Activated T-helper 1 cell treated with Interleukin-2 at 50 U/mL for 16 hours (primary cell): ENCODE measurements at places on chromosomes 7 and 10.

- no peak for DNase-seq
Observed at GRCh38 chr7:131255242-131255641, 72.4 kb upstream of the MKLN1 start.

GRCh38 chr10:99329554-99330346 is 594 bp downstream of the CNNM1 start:
- DNase-seq: no peak

DNA sequence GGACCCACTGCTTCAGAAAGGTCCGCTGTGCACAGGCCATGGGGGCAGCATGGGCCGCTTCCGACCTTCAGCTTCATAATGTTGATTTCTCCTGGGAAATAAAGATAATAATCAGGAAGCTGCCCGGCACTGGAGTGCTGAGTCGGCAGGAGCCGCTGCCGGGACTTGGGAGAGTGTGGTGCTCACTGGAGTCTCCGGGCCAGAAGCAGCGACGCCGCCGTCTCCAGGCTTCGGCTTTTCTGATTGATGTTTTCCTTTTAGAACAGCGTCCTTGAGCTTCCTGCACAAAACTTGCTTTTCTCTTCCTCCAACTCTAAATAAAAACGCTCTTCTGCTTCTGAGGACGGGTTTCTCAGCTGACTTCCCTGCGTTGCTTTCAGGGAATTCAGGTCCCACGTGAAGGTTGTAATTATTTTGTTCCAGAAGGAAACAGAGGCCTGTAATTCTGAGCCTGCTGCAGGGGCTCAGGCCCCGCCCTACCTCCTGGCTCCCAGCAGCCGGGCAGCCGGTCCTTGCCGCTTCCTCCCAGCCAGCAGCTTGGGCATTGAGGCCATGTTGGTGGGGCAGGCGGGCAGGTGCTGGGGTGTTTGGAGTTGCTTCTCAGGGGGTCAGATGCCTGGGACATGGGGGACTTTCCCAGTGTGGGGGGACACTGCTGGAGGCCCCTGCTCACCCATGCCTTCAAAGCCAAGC is 14.7 kb downstream of the PWWP2B start:
- DNase-seq: no peak

GRCh38 chr7:123397746-123398338 is 136.6 kb downstream of the IQUB start:
- DNase-seq: no peak

DNA sequence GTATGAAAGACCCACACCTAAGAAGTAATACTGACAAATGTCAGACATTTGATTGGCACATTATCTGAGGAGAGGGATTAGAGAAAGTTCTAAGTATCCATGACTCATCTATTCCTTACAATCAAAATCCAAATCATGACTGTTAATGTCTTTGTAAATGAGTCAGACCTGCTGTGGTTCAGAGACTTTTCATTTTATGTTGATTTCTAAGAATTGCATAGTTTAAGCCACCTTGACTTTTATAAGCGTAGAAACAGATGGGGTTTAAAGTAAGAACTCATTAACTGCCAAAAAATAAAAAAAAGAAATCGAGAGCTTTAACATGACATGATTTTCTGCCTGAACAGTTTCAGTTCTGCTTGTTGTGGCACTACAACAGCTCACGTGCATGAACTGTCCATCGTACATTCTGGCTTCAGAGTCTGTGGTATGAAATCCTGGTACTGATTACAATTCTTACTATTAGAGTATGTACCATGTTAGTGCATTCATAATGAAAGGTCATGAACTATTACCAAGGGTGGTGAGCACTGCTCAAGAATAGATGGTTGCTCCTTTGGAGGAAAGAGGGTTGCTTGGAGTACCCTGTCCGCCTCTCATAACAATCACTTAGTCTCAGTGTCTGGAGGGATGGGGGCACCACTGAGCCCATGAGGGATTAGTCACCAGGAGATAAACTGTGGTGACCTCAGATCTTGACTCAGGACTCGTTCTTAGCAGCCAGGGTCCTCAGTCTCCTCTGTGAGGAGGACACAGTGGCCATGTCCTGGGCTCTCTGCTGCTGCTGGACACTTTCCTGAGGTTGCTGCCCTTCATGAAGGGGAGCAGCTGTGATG is 42.2 kb downstream of the ACSM6 start:
- no peak for DNase-seq

GRCh38 chr7:12583176-12583575 is 12.7 kb downstream of the SCIN start:
- DNase-seq: no peak

DNA sequence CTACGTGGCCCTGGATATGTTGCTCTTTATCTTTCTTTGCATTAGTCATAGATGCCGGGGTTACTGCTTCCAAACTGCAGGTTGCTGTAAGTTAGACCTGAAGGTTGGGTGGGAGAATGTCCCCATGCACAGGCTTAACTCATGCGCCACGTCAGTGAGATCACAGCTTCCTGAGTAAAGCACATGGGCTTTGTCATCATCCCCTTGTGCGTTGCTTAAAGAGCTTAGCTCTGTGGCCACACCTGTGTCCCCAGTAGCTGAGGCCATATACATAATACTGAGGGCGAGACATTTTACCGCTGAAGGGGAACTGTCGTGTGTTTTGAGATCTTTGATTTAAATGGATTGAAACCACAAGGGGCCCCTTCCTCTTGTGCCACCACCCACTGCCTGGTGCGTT is 45.8 kb upstream of the BTBD16 start:
- DNase-seq: no peak

GRCh38 chr10:55019439-55019838 is 218.4 kb upstream of the PCDH15 start:
- no peak for DNase-seq

GRCh38 chr10:88728107-88728763 is 22.2 kb downstream of the LIPK start:
- peak; percentile 2 for DNase-seq

DNA sequence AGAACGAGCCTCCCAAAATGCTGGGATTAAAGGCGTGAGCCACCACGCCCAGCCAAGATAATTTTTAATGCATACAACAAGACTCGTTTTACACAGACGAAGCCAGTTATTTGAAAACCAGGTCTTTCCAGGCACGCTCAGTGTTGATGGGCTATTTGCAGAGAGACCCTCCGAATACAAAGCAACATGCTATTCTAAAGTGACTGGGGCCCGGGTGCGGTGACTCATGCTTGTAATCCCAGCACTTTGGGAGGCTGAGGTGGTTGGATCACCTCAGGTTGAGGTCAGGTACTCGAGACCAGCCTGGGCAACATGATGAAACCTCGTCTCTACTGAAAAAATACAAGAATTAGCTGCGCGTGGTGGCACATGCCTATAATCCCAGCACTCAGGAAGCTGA is 795 bp upstream of the AZGP1 start:
- no peak for DNase-seq

DNA sequence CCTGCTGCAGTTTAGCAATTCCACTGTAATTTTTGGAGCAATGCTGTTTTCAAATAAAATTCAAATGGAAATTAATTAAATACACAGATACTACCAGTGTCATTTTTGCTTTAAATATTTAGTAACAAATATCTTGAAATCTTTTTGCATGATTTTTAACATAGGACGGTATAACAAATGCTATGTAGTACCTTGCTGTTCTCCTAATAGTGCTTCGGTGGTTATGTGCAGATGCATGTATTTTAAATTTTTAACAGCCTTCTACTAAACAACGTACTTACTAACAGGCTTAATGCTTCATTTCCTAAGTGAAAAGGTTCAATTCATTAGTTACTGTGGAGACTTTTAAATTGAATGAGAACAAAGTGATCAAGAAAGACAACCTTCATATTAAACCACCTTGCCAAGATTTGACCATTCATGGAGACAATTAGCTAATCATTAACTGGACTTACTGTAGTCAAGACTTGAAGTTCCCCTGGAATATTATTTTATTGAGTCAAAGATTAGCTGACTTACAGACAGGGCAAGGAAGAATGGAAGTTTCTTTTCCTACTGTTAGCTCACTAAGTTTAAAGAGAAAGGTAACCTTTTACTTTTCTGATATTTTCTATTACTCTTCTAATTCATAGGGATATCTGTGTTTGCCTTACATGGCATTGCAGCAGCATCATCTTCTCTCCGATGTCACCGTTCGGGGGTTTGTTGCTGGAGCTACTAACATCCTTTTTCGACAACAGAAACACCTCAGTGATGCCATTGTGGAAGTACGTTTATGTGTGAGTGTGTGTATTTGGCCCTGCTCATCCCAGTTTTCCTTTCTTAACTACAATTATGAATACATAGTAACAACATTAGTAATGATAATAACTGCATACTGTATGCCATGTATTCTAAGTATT is 74.3 kb downstream of the AVL9 start:
- DNase-seq: no peak

DNA sequence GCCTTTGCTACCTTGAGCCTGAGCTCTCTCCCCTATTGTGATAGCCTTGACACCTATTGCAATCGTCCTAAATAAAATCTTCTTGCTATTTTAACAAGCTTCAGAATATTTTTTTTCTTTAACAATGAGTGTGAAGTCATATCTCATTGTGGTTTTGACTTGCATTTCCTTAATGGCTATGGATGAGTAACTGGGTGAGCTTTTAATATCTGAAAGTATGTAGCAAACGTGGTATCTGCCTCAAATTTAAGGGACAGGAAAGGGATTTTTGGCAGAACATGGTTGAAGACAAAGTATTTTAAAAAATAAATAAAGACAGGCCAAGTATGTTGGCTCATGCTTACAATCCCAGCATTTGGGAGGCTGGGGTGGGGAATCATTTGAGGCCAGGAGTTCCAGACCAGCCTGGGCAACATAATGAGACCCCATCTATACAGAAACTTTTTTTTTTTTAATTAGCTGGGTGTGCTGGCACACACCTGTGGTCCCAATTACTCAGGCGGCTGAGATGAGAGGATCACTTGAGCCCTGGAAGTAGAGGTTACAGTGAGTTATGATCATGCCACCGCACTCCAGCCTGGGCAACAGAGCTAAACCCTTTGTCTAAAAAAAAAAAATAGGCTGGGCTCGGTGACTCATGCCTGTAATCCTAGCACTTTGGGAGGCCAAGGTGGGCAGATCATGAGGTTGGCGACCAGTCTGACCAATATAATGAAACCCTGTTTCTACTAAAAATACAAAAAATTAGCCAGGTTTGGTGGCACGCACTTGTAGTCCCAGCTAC is 319.3 kb upstream of the NRP1 start:
- DNase-seq: no peak

- no peak for DNase-seq
Observed at GRCh38 chr7:135320268-135320667, 86.6 kb downstream of the STRA8 start.

- no peak for DNase-seq
Observed at GRCh38 chr10:97631098-97631497, 2.2 kb downstream of the MORN4 start.

DNA sequence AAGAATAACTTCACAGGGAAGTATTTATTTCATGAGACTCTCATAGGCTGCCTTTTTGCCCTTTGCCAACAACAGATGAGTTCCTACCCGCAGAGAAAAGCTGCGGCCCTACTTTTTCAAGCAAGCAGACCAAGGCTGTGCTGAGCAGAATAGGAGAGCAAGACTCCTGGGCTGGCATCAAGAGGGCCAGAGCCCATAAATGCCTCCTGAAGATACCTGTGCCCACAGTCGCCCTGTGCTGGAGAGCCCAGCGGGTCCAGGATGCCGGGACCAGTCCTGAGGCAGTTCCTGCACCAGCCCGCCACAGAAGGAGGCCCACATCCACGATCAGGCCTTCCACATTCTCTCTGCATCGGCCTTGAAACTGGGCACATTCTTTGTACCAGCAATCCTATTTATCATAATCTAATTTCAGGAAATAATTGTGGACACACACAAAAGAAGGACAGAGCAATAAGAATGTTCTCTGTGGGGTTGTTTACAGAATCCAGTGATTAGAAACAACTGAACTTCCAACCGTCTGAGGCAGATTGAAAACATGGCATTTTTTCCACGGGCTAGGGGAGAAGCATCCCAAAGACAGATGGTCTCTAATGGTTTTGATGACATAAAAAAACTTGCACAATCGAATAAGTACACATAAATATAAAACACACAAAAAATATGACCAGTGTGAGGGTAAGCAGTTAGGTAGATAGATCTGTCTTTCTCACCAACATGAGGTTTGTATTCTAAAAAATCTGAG is 95.6 kb downstream of the CPXM2 start:
- DNase-seq: no peak

GRCh38 chr7:141001546-141001945 is 13.2 kb downstream of the MRPS33 start:
- no peak for DNase-seq

- DNase-seq: no peak
Observed at GRCh38 chr10:117546020-117546580, 3.6 kb downstream of the EMX2 start.

DNA sequence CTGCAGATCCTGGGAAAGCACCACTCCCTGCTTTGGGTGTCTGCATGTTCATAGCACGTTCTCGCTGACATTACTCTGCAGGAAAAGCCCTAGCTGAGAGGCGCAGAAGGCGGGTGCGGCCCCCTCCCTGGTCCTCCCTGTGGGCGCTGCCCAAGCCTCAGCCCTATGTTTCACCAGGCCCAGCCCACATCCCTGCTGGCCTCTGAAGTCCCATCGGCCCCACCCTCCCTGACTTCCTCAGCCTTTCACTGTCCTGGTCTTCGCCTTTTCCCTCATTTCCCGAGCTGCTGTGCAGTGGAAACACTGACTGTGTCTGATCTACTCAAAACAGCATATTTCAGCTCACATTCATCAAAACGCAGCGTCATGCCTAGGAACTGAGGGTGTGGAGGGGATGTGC is 36.3 kb upstream of the DIP2C start:
- no peak for DNase-seq

DNA sequence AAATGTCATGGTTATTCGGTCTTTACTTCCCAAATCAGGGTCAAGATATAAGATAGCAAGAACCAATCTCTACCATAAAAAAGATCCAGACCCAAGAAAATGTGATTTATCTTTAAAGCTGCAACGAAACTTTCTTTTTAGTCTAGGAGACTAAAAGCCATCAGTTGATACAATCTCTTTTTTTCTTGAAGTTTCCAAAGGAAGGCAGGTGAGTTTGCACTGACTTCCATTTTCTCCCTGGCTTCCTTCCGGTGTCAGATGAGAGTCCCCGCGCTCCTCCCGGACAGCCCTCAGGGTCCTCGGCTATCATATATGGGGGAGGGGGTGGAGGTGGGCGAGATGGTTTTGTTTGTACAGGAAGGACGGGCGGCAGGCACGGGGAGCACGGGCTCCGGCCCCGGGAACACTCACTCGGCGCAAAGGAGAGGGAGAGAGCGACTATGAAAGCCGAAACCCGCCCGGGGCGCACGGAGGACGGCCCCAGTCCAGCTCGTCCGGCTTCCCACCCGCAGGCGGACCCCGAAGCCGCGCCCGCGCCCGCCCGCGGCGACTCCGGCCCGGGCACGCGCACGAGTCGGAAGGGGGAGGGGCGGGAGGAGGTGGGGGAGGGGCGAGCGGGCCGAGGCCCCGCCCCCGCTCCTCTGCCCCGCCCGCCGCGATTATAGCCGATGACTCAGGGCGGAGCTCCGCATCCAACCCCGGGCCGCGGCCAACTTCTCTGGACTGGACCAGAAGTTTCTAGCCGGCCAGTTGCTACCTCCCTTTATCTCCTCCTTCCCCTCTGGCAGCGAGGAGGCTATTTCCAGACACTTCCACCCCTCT is at the start of gene BAG3:
BAG3 (plus strand) TSS at position 689 of the 822 bp plus-strand sequence. CDS start 296 bp downstream, outside the sequence.
- DNase-seq: peak; percentile 74

- no peak for DNase-seq
Observed at GRCh38 chr10:76743169-76743568, 894.4 kb downstream of the KCNMA1 start.

GRCh38 chr10:79004311-79004710 is 64.5 kb upstream of the ZMIZ1 start:
- DNase-seq: no peak
